Amniotic stem cell (primary cell): ENCODE measurements at places on chromosomes 4 and X.

DNA sequence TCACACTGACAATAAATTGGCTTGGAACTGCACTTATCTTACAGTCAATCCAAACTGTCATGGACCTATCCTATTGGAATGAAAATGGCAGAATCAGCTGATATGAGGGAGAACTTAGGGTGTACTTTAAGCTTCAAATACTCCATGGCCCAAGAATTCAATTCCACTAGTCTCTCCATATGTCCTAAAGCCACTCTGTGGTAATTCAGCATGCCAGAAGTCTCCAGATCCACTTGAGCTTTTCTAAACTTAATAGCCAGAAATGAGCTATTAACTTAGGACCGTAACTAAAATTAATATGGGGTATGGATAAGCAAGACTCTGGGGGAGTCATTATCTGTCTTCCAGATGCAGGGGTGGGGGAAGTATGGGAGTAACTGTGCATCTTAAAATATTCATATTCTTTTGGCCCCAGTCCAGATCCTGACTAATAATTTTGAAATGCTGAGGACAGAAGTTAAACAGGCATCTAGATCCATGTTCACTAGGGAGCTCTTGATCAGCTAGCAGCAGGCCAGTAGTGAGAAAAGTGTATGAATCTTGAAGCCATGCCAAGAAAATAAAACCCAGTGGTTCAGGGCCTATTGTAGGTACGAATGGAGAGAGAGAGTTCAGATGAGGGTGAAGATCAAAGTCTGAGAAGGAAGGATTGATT lies 167.6 kb downstream of the DKK2 start:
- no peak for DNase-seq

DNA sequence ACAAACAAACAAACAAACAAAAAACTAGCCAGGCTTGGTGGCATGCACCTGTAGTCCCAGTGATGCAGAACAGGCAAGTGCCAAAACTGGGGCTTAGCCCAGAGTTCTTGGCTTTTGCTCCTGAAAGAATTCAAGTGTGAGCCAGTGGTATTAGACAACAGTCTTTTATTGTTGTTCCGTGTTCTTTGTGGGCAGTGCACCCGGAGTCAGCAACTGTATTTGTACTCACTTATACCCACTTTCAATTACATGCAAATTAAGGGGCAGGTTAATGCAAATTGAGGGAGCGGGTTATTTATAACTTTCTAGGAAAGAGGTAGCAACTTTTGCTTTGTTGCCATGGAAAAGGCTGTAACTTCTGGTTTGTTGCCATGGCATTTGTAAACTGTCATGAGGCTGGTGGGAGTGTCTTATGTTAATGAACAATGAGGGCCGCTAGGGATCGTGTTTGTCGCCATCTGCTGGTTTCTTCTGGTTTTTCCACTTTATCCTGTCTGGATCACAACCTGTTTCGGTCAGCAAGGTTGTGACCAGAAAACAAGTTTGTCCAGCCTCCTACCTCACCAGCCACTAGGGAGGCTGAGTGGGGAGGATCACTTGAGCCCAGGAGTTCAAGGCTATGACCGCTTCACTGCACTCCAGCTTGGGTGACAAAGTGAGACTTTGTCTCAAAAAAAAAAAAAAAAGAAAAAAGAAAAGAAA lies 88.8 kb upstream of the ESX1 start:
- peak; percentile 4 for DNase-seq

GRCh38 chr4:3781997-3782930 lies 16.1 kb downstream of the ADRA2C start:
- DNase-seq, result no peak

DNA sequence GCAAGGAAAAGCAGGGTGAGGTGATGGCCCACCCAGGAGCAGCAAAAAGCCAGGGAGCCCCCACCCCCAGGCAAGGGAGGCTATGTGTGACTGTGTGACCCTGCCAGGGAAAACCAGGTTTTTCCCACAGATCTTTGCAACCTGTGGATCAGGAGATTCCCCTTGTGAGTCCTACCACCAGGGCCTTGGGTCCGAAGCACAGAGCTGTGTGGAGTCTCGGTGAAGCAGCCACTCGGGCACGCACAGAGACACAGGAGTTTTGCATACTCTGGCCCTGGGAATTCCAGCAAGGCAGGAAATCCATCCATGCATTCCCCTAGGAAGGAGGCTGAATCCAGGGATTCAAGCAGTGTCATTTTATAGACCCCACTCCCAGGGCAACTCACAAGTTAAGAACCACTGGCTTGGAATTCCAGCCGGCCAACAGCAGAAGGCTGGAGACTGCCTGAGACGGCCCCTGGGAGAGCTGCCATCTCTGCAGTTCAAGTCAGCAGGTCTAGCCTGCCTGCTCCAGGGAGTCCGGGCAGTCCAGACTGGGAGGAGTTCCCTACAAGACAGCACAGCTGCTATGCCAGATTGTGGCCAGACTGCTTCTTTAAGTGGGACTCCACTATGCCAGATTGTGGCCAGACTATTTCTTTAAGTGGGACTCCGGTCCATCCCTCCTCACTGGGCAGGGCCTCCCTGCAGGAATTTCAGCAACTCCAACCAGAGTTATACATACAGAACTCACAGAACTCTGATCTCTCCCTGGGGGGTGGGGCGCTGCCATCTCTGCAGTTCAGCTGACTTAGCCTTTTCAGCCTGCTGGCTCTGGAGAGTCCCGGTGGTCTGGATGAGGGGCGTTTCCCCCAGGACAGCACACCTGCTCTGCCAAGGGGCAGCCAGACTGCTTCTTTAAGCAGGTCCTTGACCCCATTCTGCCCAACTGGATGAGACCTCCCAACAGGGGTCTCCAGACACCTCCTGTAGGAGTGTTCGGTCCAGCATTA lies 85.1 kb upstream of the ADAD1 start:
- DNase-seq, result no peak

DNA sequence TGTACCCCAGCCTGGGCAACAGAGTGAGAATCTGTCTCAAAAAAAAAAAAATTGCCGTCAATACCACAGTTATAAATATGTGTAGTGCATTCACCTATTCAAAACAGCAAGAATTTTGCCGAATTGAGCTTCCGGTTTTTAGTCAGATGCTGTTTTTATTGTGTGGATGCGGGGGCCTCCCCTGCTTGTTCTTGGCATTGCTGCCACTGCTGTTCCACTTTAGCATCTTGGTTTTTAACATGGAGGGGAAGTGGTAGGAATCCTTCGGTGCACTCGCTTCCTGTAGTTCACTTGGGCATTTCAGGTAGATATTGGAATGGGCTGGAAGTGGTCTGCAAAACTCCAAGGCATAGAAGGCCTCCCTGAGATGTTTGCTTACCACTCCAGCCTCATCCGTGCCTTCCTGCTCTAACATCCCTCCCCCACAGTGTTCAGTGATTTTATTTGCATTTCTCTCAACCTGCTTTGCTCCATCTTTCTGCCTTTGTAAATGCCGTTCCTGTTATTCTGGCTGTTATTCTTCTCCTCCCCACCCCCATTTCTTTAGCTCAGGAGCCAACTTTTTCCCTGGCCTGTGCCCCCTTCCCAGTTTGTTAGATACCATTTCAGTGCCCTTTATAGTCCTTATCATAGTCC lies 25.5 kb downstream of the MOB1B start:
- DNase-seq, result no peak

- DNase-seq, result no peak
These were observed 565.8 kb upstream of the SPANXN1 start for GRCh38 chrX:144681501-144681900.

- no peak for DNase-seq
These were observed 4.2 kb upstream of the TMSB4X start for GRCh38 chrX:12970691-12971202.

- no peak for DNase-seq
These were observed 332.7 kb downstream of the MID1IP1 start for GRCh38 chrX:39133971-39134370.

GRCh38 chr4:123631786-123632692 lies 235.4 kb downstream of the SPRY1 start:
- DNase-seq, result no peak

- DNase-seq, result no peak
These were observed 276.7 kb downstream of the UNC5C start for GRCh38 chr4:95272036-95272435.

DNA sequence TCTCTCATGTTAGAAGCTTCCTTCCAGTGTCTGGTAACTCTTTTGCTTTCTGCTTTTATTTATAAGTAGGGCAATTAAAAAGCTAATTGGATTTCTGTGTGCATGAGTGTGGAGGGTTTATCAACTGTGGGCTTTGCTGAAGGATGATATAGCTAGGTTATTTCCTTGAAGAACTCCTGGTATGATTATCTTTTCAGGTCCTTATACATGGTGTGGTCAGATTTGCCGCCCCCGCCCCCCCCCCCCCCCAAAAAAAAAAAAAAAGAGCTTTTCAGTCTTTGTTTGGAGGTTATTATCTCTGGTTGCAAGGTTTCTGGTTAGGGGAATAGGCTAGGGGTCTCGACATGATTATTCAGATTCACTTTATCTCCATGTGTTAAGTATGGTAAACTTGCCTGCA lies 35.9 kb downstream of the MOB1B start:
- no peak for DNase-seq

DNA sequence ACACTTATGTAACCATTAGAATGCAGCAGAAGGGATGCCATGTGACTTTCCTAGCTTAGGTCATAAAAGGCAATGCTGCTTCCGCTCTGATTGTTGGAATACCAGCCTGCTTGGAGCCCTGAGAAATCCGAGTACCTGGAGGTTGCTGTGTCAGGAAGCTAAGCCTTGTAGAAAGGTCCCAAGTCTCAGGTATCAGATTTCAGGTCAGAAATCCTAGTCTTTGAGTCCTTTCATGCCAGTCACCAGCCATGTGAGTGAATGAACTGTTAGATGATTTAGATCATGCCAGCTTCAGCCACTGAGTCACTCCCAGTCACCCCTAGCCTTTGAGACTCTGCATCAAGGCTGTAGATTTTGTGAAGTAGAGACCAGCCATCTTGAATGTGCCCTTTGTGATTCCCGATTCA lies 23.5 kb downstream of the RAP1GDS1 start:
- DNase-seq, result no peak

DNA sequence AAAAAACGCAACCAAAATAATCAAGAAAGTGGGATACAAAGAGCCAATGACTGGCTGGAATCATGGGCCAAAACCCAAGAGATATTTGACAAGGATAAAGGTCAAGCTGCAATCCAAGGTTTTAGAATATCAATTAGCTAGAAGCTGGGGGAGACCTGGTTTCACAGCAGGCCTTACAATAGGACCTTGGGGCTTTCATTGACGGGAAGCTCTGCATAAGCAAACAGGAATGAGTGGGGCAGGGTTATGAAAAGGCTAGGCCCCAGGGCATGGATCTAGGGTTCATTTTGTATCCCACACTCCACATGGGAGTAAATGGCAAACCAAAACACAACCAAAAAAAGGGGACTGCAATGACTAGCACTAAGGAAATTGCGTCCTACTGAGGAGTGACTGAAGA lies 215.3 kb downstream of the HS6ST2 start:
- DNase-seq, result no peak

DNA sequence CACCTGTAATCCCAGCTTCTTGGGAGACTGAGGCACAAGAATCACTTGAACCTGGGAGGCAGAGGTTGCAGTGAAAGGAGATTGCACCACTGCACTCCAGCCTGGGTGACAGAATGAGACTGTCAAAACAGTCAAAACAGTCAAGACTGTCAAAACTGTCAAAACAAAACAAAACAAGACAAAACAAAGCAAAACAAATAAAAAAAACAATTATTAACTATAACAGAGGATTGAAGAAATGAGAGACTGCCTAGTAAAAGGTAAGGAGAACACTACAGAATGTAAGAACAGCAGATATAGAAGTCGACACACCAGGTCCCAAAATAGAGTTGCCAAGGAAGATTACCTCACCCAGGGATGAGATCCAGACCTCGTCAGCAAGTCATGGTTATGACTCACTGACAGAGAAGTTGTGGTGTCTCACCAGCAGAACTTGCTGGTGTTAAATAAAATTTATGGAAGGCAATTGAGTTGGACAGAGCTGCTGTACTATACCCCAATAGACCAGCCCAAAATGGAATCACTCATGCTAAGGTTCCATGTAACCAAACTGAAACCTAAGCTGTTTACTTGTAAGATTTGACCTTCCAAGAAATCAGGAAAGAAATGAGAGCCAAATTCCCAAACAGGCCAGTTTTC lies 32.1 kb upstream of the GK start:
- DNase-seq, result peak; percentile 5

GRCh38 chr4:100633269-100633668 lies 115.4 kb upstream of the EMCN start:
- DNase-seq, result no peak

- no peak for DNase-seq
These were observed 1640.9 kb upstream of the PCDH7 start for GRCh38 chr4:29079260-29079659.

GRCh38 chrX:11750046-11750445 lies 8.0 kb upstream of the MSL3 start:
- no peak for DNase-seq

DNA sequence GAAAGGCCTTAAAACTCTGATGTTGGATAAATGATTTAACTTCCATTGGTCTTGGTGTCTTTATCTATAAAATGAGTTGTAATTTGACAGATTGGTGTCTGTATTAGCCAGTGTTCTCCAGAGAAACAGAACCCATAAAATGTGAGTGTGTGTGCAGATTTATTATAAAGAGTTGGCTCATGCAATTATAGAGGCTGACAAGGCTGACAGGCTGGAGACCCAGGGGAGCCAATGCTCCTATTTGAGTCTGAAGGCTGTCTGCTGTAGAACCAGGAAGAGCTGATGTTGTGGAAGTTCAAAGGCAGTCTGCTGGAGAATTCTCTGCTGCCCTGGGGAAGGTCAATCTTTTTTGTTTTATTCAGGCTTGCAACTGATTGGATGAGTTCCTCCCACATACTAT lies 131.7 kb downstream of the SLC4A4 start:
- DNase-seq, result no peak

GRCh38 chr4:80393246-80393969 lies 57.9 kb downstream of the CFAP299 start:
- DNase-seq, result peak; percentile 47

GRCh38 chr4:151702256-151702655 lies 58.6 kb downstream of the GATB start:
- DNase-seq, result no peak

DNA sequence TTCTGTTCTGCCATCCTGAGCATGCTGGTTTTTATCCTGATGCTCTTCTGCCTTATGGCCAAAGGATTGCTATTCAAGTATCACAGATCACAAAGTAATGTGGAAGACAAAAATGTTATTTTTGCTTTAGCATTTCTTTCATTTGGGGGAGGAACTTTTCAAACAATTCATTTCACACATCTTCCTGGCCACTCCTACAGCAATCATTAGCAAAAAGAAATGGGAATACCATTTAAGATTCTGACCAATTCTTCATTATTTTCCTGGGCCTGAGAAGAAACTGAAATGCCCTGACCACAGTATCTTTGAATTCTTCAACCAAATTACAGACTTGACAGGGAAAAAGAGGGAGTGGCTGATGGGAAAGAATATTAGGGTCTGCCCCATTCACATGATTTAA lies 38.0 kb upstream of the GRID2 start:
- no peak for DNase-seq

GRCh38 chr4:139014371-139015268 lies 961 bp upstream of the NOCT start:
- peak; percentile 68 for DNase-seq

- no peak for DNase-seq
These were observed 243.6 kb downstream of the ANK2 start for GRCh38 chr4:113293043-113293560.

GRCh38 chr4:71268166-71268565 lies 70.7 kb upstream of the SLC4A4 start:
- no peak for DNase-seq

GRCh38 chrX:20139966-20140365 lies 1.7 kb downstream of the EIF1AX start:
- peak; percentile 2 for DNase-seq
